GM13976 (cell line): ENCODE measurements at places on chromosomes 3 and 15.

DNA sequence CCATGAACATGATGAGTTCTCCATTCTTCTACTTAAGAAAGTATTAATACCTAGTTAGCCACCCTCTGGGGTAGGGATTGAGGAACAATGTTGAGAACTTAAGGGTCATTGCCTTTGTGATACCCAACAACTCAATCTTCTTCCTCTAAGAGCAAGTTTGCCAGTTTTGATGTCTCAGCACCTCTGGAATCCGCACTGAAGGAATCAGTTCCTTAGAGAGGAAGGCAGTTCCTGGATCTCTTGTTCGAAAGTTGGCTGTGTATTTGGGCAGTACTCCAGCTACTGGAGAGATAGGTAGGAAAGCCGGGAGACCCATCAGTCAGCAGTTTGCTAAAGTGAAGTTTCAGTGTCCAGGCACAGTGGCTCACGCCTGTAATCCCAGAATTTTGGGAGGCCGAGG is 35.6 kb upstream of the MTHFS start:
- no peak for DNase-seq

DNA sequence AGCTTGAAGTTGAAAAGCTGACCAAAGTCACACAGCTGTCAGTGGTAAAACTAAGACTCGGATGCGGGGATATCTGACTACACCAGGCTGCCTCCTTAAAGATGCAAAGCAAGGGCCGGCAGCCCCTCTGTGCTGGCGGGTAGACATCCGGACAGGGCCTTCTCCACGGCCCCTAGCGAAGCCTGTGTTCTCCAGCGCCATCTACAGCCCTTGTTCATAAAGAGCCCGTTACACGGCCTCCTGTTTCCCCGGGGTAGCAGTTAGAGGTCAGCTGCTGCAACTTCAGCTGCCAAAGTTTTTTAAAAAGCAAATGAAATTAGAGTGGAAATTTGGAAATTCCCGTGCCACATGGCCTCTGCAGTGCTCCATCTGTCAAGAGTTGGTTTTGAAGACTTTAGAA is 383.0 kb downstream of the TBL1XR1 start:
- DNase-seq, result peak; percentile 55

- peak; percentile 86 for DNase-seq
Observed at GRCh38 chr3:49671291-49672288, 2.6 kb upstream of the APEH start.

DNA sequence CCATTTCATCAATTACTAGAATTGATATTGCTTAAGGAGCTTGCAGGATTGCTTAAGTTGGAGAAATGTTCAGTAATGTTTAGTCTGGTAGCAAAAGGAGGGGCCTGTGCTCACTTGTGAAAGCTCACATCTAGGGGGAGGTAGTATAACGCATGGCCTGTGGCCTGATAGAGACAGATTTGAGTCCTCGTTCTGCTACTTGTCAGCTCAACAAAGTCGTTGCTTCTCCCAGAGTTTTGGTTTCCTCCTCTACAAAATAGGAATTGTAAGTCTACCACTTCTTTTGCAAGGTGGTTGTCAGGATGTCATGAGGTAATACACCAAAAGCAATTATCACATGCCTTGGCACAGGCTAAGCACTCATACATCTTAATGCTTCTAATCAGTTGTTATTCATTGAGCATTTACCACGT is 1.3 kb downstream of the ST3GAL6 start:
- DNase-seq, result no peak

DNA sequence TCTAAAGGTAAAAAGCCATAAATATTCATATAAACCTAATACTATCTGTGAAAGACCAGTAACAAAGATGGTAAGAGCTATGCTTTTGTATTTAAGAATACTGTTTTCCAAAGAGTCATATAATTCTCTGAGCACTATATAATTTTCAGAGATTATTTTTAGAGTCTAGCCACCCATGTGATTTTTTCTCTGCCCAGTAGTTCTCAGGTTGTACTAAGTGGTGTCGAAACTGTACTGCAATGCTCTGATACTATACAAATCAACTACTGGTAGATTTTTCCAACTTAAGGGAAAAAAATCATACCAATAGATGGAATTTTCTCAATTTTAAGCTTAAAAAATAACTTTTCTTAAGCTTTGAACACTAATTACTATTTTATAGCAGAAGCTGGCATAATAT is 104.8 kb downstream of the MYO5A start:
- no peak for DNase-seq

DNA sequence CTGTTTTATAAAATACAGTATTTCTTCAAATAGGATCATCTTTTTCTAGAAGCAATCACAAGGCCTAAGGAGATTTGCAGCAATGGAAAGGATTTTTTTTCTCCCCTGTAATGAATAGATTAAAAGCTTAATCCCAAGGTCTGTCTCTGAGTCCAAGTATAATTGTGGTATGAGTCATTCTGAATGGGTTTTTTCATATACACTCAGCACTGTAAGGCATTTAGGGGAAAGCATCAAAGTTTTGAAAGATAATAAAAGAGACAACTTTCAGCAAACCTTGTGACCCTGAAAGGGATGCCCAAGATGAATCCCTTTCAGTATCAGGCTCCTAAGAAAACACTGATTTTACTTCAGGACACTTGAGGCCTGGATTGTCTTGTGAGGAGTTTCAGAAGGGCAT is 23.3 kb upstream of the LARS2 start:
- DNase-seq, result no peak

DNA sequence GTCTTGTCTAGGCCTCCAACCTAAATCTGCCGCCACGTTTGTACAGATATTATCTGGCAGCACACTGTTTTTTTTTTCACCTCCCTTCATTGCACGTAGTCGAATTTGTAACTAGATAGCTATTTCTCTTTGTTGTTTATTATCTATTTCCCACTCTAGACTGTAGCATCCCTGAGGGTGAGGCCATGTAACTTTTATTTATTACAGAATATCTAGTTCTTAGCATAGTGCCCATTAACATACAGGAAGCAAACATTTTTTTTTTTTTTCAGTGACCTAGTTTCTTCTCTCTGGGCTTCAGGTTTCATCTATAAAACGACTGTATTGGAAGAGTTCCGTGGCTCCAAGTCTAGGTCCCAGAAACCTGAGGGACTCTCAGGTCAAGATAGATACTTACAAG is 354.3 kb downstream of the FGF12 start:
- DNase-seq, result no peak

GRCh38 chr3:2504912-2505311 is 406.2 kb downstream of the CNTN4 start:
- DNase-seq, result no peak

GRCh38 chr15:46365572-46365971 is 730.7 kb downstream of the SQOR start:
- no peak for DNase-seq

DNA sequence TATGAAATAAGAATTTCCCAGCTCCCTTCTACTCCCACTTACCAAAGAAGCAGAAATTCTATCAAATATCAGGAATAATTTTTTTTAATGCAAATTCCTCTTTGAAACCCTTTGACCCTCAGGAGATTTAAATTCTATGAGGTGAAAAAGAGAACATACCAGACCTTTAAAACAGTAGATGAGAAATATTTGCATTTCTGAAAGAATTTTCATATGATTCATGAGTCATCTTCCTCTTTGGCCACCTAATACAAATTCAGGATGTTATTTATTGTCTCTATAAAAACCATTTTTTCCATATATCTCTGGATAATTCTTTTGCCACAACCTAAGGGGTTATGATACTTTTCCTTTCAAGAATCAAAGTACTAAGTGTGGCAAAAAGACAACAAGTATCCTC is 67.3 kb upstream of the ST3GAL6 start:
- no peak for DNase-seq

DNA sequence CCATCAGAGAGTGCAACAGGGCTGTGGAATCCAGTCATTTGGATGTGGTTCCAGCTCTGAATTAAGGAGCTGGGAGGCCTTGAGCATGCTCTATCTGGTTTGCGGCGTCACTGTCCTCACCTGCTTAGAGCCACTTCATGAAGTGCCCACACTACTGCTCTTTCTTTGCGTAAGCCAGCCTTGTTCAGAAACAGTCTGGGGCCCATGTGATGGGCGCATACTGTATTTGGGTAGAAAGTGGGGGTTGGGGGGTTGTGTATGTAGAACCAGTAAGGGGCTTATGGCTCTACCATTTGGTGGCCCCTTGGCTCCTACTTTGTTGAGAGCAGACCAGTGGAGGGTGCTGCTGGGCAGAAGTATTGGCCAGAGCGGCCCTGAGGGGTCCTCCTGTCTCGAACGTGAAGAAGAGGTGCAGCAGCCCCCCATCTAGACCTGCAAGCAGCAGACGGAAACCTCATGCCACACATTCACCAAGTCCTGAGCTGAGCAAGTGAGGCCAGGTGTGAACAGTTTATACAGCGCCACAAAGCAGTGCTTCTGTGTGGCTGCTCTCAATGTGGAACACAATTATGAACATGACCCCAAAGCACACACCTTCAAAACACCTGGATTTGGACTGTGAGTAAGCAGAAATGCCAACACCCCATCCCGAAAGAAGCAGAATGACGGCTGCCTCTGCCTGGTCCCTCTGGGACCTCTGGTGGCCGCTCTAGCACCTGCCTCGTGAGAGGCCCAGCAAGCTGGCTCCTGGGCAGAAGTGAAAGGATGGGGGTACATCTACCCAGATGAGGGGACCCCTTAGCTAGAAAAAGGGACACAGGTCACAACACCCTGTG is 26.6 kb downstream of the SRPRB start:
- no peak for DNase-seq

GRCh38 chr15:35130245-35130644 is 45.1 kb upstream of the NANOGP8 start:
- DNase-seq, result no peak

GRCh38 chr15:91710080-91710698 is 143.3 kb upstream of the SLCO3A1 start:
- DNase-seq, result no peak

DNA sequence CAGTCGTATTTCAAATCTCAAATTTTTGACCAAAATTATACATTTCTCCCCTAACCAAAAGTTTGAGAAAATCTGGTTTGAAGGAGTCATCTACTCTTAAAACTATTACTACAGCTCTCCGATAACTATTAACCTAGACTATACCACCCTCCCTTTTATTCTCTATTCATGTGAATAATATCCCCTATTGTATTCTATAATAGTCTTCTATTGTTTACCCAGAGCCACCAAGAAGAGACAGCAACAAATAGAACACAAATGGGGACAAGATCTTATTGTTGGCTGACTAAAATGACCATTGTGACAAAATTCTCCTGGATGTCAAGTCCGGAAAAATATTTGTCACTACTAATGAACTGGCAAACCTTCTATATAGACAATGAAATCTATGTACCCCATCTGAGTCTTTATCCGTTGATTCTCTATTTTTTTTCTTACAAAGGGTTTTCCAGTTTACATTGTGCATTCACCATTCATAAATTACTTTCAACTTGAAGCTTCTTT is 618.0 kb downstream of the CADM2 start:
- DNase-seq, result no peak

DNA sequence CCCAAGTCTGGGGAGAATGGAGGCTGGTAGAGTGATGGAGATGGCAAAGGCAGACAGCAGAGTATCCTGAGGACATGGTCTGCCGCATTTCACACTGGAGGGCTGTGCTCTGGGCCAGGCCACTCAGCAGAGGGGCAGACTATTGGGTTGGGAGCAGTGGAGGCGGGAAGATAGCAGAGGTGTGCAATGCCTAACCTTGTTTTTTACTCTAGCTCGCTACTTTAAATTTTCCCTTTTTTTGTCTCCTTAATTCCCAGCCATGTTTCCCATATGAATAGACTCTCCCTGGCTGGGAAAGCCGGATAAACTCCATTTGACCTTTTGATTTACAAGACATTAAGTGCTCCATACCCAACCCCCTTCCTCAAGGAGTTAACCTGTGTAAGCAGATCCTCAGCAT is 33.5 kb upstream of the ST6GAL1 start:
- DNase-seq, result no peak
